Camera-type eye (tissue), 1 donor: ENCODE measurements at places on chromosomes 12 and 14. TPM values are rescaled to one million over a fixed set of nuclear protein-coding genes. Genes with fewer than 3 reads are reported as not detected.

CCDC198 gene
- not detected for total RNA-seq

C12orf42 gene
- total RNA-seq: 1.2 TPM

FIGNL2 gene
- 2.2 TPM for total RNA-seq

WNT1 gene
- total RNA-seq: not detected

RAPGEF3 gene
- 13.6 TPM for total RNA-seq

CLEC4C gene
- total RNA-seq: not detected

FOXN4 gene
- 3.4 TPM for total RNA-seq

RASSF8 gene
- total RNA-seq: 113 TPM
